Activated naive CD8-positive, alpha-beta T cell treated with anti-CD3 and anti-CD28 coated beads, Interleukin-2, amount 10 ng/mL, durations not matched to agents 7 days and 5 days (primary cell): ENCODE measurements at places on chromosomes 1 and 21.

- DNase-seq = no peak
- H3K27me3 ChIP-seq = no peaks in the 10 kb centered on the region
- no peaks in the 10 kb centered on the region for H3K36me3 ChIP-seq
- peak overlapping the region; percentile 58 for H3K4me3 ChIP-seq
- peaks cover 62% of the 10 kb centered on the region for H3K4me1 ChIP-seq
Measured at GRCh38 chr1:145985502-145986439, 10.6 kb downstream of the TXNIP start.

DNA sequence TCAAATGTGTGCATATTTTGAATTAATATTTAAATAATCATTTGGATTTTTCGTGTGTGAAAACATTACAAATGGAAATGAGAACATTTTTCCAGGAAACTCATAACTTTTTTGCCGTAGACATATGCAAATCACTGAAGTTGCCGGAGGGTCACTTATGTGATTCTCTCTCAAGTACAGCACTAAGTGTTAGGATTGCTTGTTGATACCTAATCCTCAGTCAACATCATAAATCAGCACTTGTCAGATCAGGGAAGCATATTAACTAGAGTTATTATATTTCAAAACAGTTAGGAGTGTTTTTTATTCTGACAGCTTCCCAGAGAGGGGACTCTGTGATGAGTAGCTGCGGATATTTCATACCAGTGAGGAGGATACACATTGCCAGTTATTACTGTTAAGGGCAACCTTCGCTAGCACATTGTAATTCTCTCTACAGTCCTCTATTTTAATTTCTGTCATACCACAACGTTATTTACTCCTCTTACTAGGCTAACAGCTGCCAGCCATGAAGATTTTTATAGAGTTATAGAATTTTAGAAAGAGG is 41.5 kb downstream of the NCAM2 start:
- no peak overlapping the region for H3K4me3 ChIP-seq
- no peaks in the 10 kb centered on the region for H3K4me1 ChIP-seq
- no peaks in the 10 kb centered on the region for H3K36me3 ChIP-seq
- H3K27me3 ChIP-seq = no peaks in the 10 kb centered on the region
- H3K27ac ChIP-seq = no peak overlapping the region
- DNase-seq = no peak

DNA sequence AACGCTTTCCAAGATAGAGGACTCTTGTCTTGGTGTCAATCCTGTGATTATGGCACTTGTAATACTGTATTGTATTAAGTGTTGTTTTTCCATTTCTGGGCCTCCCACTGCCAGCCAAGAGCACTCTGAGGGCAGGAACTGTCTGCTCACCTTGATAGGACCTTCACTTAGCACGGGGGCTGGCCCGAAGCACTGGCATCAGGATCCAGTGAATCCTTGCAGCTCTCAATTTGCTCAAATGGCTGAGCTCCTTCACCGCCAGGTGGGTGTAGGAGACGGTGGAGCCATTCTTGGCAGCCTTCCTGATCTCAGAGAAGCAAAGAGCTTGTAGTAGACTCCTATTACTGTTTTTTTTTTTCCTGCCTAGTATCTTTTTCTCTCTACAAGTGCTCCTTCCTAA is 17.7 kb downstream of the MECR start:
- H3K4me3 ChIP-seq = no peak overlapping the region
- H3K4me1 ChIP-seq = peaks cover under 1% of the 10 kb centered on the region
- no peak for DNase-seq

DNA sequence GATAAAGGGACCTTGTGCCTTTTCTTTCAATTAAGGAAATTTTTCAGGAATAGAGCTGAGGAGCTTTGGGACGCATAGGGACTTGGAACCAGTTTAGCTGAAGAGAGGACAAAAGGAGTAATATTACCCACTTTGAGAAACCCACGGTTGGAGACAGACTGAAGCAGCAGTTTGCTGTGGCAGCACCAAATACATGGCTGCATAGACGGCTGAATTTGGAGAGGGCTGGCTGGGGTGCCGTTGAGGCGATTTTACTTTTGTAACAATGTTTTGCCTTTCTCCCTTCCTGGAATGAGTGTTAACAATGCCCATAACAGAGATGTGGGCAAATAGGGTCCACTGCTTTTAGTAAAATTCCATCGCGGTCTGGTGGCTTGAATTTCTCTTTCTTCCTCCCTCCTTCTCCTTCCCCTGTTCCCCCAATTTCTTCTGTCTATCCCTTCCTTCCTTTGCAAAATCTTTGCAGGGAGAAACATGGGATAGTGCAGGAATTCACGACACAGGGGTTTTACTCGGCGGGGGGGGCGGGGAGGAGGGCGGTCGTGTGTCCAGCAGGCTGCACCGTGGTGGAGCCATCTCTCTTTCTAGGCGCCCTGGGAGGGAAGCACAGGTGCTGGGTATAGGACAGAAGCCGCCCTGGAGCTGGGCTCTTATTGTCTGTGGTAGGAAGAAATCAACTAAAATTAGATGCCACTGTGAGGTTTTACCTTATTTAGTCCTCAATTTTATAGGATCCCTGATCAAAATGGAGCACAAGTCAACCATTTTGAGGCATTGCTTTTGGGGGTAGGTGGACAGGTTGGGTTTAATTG is 6.8 kb downstream of the LHX4 start:
- H3K36me3 ChIP-seq = no peaks in the 10 kb centered on the region
- H3K27ac ChIP-seq = peak overlapping the region; percentile 26
- no peak for DNase-seq
- H3K4me3 ChIP-seq = no peak overlapping the region

DNA sequence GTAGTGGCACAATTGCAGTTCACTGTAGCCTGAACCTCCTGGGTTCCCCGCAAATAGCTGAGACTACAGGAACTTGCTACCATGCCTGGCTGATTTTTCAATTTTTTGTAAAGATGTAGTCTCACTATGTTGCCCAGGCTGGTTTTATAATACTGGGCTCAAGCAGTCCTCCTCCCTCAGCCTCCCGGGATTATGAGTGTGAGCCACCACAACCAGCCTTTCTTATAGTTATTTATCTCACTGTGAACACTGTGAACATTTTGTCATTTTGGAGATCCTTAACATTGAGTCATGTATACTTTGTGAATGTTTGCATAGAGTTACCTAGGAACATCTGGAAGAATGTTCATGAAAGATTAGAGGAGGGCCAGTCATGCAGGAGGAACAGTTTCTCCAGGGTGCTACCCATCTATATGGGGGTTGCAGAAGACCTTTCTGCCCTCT is 127.1 kb upstream of the CACYBP start:
- H3K4me1 ChIP-seq = peaks cover 2% of the 10 kb centered on the region
- no peaks in the 10 kb centered on the region for H3K27me3 ChIP-seq
- H3K27ac ChIP-seq = no peak overlapping the region
- no peak overlapping the region for H3K4me3 ChIP-seq

DNA sequence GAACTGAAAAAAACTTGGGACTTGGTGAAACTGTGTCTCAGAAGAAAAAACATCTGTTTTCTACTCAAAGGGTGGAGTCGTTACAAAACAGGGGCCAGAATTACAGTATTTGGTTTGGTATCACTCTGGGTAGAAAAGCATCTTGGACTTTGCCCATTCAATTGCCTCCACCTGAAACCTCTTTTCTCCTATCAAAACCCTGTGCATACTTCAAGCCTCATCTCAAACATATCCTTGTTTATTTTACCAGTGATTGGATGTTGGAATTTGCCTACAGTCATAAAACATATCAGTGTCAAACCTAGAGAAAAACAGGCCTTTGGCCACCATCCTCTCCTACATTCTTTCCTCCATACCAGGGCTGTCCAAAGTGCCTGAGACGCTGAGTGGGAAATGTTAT is 281.5 kb downstream of the PLPP3 start:
- DNase-seq = no peak
- no peaks in the 10 kb centered on the region for H3K27me3 ChIP-seq
- H3K27ac ChIP-seq = no peak overlapping the region
- H3K4me3 ChIP-seq = no peak overlapping the region

DNA sequence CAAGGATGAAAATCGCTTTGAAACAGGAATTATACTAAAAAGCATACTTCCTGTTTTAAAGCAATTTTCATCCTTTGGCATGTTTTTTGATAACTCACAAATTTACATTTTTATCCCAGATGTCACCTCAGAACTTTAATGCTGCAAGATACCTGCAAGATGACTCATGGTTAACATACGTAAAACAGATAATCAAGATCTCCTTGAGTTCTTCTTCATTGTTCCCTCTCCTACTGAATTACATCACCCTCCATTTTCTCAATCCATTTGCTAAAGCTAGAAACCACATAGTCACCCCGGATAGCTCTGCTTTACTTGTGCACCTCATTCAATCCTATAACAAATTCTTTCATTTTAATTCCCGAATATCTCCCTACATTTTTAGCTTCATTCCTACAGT is 1114.2 kb downstream of the PLA2G4A start:
- no peaks in the 10 kb centered on the region for H3K27me3 ChIP-seq
- no peaks in the 10 kb centered on the region for H3K36me3 ChIP-seq
- DNase-seq = no peak
- H3K27ac ChIP-seq = no peak overlapping the region

DNA sequence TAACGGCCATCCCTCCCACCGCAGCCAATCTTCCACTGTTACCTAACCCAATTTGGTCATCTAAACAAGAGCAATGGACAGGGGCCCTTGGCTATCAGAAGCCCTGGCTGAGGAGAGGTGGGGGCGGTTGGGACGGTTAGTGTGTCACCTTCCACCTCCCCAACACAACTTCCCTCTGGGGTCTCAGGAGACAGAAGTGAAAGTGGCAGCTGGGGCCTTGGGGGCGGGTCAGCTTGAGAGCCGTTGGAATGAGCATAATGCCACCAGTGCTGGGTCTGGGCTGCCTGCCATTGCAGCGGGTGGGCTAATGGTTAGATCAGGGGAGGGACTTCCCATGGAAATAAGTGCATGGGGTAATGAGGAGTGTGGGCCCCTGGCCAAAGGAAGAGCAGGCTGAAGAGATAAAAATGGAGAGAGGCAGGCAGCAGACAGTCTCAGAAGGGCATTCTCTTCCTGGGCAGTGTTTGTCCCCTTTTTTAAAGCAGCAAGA is 7.9 kb downstream of the MEF2D start:
- DNase-seq = no peak
- peaks cover 86% of the 10 kb centered on the region for H3K4me1 ChIP-seq
- no peaks in the 10 kb centered on the region for H3K27me3 ChIP-seq

DNA sequence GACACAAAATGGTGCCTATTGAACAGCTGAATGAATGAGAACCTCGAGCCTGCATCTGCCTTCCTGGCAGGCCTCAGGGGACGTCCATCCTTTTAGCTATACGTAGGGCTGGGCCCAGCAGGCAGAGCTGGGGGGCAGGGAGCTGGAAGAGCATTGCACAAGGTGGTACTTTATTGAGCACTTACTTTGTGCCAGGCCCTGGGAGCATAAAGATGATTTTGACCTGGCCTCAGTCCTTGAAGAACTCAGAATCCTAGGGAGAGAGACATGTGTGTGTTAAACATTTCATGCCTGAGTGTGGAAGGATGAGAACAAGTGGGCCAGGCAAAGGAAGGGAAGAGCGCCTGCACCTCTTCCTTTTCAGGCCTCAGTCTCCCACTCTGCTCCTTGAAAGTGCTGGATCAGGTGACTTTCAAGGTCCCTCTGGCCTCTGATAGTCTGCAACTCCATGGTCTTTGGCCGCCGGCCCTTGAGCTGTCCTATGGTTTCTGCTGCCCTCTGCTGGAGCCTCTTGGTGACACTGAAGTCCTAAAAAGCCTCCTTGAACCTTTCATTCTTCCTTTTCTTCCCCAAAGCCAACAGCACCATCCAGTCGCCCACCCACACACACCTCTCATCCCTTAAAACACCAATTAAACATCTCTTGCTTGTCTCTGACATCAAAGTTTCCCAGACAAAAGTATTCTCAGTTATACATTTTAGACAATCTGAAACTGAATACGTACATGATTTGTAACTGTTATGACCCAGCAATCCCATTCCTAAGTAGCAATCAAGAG is 3.5 kb upstream of the PEAR1 start:
- H3K36me3 ChIP-seq = no peaks in the 10 kb centered on the region
- no peak overlapping the region for H3K27ac ChIP-seq
- no peak overlapping the region for H3K4me3 ChIP-seq
- H3K4me1 ChIP-seq = peaks cover 15% of the 10 kb centered on the region
- DNase-seq = peak; percentile 65
- peaks cover 43% of the 10 kb centered on the region for H3K27me3 ChIP-seq

DNA sequence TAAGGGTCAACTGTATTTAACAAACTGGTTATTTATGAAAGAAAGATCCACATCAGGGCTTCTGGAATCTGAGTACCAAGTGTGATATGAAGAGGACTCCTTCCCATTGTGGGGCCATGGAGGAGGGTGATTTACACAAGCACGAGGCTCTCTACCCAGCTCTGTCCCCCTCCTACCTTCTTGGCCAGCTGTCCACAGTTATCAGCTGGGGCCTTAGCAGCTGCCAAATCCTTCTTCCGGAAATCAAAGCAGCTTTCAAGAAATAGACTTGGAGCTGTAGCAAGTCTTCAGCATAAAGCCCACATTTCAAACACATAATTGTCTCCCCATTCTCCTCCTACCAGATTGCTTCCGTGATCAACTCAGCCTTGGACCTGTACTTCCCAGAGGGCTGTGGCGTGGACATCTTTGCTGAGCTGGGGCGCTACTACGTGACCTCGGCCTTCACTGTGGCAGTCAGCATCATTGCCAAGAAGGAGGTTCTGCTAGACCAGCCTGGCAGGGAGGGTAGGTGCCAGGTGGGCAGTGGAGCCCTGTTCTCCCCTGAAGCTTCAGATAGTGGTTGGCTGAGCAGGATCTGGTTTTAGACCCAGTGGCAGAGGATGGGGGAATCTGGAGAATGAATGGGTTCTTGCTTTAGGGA is 15.5 kb downstream of the AZIN2 start:
- H3K4me1 ChIP-seq = peaks cover 71% of the 10 kb centered on the region
- H3K27me3 ChIP-seq = no peaks in the 10 kb centered on the region
- no peak for DNase-seq
- peaks cover 22% of the 10 kb centered on the region for H3K36me3 ChIP-seq

GRCh38 chr1:112960384-112960783 is 4.4 kb upstream of the SLC16A1 start:
- H3K4me3 ChIP-seq = no peak overlapping the region
- H3K27me3 ChIP-seq = no peaks in the 10 kb centered on the region
- peaks cover 25% of the 10 kb centered on the region for H3K4me1 ChIP-seq
- peaks cover 33% of the 10 kb centered on the region for H3K36me3 ChIP-seq

- peaks cover 40% of the 10 kb centered on the region for H3K36me3 ChIP-seq
- H3K27me3 ChIP-seq = no peaks in the 10 kb centered on the region
- H3K4me1 ChIP-seq = peaks cover 63% of the 10 kb centered on the region
- peak overlapping the region; percentile 100 for H3K4me3 ChIP-seq
- H3K27ac ChIP-seq = peak overlapping the region; percentile 75
- DNase-seq = no peak
Measured at GRCh38 chr1:12170263-12170671, 3.5 kb downstream of the TNFRSF1B start.

DNA sequence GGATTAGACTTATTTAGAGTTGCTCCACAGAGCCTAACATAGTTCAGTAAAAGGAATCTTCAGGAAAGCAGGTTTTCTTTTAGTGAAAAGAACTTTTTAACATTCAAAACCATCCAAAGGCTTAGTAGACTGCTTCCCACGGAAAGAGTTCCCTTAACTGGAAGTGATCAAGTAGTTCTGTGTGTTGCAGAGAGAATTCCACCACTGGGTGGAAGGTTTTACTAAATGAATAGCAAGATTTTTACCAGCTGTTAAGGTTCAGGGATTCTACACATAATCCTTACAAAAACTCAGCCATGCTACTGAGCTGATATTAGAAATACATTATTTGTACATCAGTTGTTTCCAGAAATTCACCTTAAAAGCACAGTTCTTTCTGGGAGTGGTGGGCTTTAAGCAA is 119.7 kb downstream of the GDAP2 start:
- no peak overlapping the region for H3K27ac ChIP-seq
- H3K4me3 ChIP-seq = no peak overlapping the region
- no peaks in the 10 kb centered on the region for H3K4me1 ChIP-seq
- no peaks in the 10 kb centered on the region for H3K36me3 ChIP-seq
- peaks cover 30% of the 10 kb centered on the region for H3K27me3 ChIP-seq
- DNase-seq = no peak
